Mucosa of gallbladder (tissue), 1 donor: ENCODE measurements at places on chromosomes 2 and 18. TPM values are rescaled to one million over a fixed set of nuclear protein-coding genes. Genes with fewer than 3 reads are reported as not detected.
A peak's percentile ranks its signal among the peaks of the same experiment; 100 is the strongest.

GRCh38 chr2:43224571-43225092 is 1.8 kb downstream of the ZFP36L2 start:
- DNase-seq, result no peak

DNA sequence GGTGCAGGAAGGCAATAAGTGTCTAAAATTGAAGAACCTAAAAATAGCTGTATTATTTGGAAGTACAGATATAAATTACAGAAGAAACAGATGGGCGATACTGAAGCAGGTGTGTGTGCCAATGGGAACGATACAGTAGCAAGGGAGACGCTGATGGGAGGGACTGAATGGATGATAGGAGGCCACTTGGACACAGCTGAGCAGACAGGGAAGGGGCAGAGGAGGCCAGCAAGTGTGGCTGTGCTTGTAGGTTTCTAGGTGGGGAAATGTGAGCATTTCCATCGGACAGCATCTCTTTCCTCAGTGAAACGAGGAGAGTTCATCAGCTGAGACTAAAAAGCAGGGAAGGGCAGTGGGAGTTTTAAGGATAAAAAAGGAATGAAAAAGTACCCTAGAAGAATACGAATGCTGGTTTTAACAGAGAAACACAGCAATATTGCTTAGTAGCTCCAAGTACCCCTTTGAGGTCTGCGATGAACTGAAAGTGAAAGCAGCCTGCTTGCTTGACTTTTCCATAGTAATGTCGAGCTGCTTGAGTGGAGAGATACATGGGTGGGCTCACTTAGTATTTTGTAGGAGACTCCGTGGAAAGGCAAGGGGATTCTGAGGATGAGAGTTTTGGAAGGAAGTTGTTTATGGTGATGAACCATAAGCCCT is 91.7 kb upstream of the EPC2 start:
- DNase-seq, result no peak

DNA sequence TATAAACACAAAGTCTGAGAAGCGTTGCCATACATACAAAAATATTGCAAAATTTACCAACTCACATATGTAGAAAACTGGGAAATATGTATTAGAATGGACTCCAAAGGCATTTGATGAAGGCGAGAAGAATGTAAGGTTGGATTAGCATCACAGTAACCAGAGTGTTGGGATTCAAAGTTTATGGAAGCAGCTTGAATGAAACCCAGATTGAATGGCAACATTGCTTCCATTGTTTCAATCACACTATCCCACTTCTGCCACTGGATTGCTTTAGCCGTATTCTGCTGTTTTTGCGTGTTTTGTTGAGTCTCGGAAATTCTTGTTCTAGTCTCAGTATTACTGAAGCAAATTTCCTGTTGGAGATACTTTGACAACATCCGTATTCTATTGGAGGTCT is 609.0 kb upstream of the LRATD1 start:
- DNase-seq, result no peak

Gene TXNDC2
- total RNA-seq, result not detected

DNA sequence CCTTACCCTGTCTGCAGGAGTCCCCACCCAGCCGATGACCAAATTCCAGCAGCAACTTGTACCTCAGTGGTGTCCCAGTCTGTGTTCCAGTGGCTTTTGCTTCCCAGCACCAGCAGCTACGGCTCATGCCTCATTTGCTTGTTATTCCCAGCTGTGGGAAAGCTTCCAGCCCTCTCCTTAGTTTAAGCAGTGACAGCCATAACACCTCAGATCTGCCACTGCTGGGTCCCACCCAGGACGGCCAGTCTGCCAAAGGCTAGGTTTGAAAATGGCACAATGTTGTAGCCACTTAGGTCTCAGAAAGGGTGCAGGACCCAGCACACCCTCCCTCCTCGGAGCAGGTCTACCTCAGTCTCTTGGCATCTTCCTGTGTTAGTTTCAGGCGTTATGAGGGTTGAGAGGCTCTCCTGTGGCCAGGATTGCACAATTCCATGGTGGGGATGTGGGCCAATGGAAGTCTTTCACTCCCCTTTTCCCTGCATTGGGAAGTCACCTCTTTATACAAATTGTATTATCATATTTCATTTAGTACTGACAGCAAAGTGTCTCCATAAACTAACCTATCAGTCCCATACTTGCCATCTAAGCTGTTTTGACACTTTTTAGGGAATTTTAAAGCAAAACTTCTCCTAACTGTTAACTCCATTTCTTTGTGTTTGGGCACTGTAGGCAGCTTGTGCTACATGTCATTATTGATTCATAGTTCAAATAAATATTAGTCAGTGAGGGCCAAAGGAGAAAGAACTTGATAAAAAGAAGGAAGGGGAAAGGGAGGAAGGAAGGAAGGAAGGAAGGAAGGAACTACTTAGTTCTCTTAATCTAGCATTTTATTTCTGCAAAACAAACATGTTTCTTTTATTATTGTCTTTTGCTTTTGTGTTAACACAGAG is 62.9 kb upstream of the FAM110C start:
- DNase-seq, result no peak

GRCh38 chr18:32319084-32319483 is 129.2 kb downstream of the MEP1B start:
- no peak for DNase-seq

- DNase-seq, result peak; percentile 38
These were observed 36.6 kb downstream of the DIPK1C start for GRCh38 chr18:74420481-74420880.

Gene SLC40A1
- total RNA-seq, result 271 TPM

Gene SP9
- total RNA-seq, result not detected

DNA sequence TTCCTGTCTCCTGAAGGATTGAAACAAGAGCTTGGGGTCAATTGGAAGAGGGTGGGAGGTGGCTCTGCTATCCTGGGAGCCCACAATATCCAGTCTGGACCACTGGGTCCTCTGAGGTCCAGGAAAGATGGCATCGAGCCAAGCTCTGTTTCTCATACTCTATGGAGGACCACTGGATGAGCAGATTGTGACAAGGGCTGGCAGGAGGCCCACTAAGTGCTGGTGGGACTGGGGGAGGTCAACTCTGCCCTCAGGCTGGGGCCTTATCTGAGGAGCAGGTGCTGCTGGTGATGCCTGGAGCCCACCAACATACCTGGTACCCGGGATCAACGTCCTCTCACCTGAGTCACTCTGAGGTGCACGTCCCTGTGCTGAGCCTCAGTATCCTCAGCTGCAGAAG is 142.4 kb downstream of the NDUFA10 start:
- no peak for DNase-seq

Gene ELOA2
- not detected for total RNA-seq

DNA sequence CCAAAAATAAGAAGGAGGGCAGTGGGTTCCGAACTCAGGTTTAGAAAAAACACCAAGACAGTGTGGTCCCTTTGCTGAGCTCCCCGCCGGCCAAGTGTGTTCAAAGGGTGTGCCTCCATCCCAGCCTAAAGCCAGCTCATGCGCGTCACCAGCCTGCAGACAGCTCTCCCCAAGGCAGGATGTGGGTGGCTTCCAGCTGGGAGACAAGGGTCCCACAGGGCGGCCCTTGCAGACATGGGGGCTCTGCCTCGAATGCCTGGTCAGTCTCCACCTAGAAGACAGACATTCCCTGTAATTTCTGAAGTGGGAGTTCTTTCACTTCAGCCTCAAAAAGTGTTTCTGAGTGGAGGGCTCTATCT is 135.8 kb upstream of the GPC1 start:
- DNase-seq, result no peak

- DNase-seq, result no peak
These were observed 60.2 kb downstream of the DPP4 start for GRCh38 chr2:162013514-162014475.

DNA sequence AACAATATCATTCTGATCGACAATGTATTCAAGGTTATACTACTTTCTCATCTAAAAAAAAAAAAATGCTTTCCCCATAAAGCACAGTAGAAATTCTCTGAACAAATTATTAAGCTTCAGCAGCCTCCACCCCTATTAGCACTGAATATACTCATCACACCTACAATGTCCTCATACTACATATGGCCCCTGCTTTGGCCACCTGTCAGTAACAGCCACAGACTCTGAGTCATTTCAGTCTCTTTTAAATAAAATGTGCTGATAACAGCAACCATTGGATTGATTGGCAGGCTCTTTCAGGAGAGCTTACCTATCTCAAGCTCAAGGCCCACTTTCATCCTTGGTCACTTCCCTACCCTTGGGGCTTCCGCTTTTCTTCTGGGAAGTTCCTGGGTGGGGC is 236.7 kb downstream of the TMX3 start:
- DNase-seq, result no peak

DNA sequence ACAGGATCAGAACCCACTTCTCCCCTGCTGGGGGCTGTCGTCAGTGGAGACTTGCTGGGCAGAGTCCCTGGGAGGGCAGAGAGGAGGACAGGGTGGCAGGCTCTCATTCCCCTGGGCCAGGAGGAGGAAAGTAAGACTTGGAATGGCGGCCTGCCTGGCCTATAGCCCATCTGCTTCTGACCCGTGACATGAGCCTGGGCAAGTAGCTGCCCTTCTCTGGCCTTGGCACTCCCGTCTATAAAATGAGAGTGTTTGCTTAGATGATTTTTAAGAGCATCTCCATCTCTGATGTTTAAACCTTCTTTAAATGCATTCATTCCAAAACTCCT is 173.0 kb downstream of the DDX1 start:
- DNase-seq, result no peak

Gene SLC9A2
- 19.9 TPM for total RNA-seq

Gene LDLRAD4
- total RNA-seq, result 51.0 TPM

- no peak for DNase-seq
These were observed 76.8 kb downstream of the ALPK2 start for GRCh38 chr18:58552057-58552461.

GRCh38 chr2:207847098-207847806 is 77.5 kb upstream of the FZD5 start:
- DNase-seq, result no peak

DNA sequence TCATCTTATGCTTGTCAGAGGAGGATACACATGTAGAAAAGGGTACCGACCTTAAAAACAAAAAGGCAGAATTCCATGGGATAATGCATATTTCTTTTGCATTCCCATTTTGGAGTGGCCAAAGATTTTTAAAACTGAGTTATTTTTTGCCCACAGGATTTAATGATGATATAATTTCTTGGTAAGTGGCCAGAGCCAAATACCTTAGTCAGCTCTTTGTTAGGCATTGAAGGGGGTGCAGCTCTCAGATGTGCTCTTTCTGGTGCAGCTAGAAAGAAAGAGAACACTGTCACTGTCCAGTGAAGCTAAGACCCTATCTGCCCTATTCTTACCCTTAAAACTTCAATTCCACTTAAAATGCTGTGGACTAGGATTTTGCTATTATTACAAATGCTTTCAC is 10.8 kb downstream of the COQ10B start:
- no peak for DNase-seq

- DNase-seq, result no peak
These were observed 23.8 kb upstream of the ATOH8 start for GRCh38 chr2:85729825-85730510.

DNA sequence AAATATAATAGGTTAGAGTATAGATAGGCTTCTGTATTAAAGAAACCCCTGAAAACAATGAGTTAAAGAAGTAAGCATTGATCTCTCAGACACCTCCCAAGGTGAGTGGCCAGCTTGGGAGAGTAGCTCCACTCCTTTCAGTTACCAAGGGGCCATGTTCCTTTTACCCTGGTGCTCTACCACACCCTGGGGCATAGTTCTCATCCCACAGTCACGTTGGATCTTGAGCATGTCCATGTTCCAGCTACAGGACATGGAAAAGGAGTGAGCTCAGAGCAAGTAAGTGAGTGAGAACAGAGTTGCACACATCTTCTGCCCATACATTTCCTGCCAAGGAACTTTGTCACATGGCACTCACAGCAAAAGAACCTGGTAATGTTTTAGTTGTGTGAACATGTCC is 325.9 kb upstream of the SLC39A10 start:
- DNase-seq, result no peak

DNA sequence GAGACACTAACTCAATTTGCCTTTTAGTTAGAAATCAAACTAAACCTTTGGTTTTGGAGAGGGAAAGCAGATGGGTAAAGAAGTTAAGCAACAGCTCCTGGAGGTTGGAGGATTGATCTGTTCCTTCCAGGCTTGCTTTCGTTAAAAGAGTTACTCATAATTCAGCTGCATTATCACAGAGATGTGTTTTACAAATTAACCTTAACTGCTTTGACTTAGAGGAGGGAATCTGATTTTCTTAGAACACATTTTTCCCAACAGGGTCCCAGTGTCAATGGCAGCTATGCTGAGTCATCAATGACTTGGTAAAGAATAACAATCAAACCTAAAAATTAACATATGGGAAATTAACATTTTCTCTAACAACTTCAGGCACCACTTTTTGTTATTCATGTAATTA is 113.4 kb downstream of the COPS8 start:
- DNase-seq, result no peak

- DNase-seq, result no peak
These were observed 121.2 kb downstream of the ARHGEF4 start for GRCh38 chr2:130957915-130958314.

GRCh38 chr18:31204166-31204565 is 41.5 kb upstream of the DSC1 start:
- DNase-seq, result no peak

- no peak for DNase-seq
These were observed 13.8 kb upstream of the NCOA1 start for GRCh38 chr2:24477229-24477628.

Gene NDUFV2
- 106 TPM for total RNA-seq

Gene QPCT
- total RNA-seq, result 7.9 TPM

- DNase-seq, result peak; percentile 41
These were observed 77.6 kb downstream of the AP1S3 start for GRCh38 chr2:223759569-223760430.

Gene CFAP65
- total RNA-seq, result 0.29 TPM

- DNase-seq, result no peak
These were observed 61.0 kb downstream of the EIPR1 start for GRCh38 chr2:3316456-3317276.

GRCh38 chr2:96106991-96107707 is 9.2 kb downstream of the ADRA2B start:
- DNase-seq, result no peak

GRCh38 chr2:176508374-176508773 is 239.1 kb downstream of the MTX2 start:
- DNase-seq, result no peak

Gene SEC11C
- total RNA-seq, result 58.7 TPM

DNA sequence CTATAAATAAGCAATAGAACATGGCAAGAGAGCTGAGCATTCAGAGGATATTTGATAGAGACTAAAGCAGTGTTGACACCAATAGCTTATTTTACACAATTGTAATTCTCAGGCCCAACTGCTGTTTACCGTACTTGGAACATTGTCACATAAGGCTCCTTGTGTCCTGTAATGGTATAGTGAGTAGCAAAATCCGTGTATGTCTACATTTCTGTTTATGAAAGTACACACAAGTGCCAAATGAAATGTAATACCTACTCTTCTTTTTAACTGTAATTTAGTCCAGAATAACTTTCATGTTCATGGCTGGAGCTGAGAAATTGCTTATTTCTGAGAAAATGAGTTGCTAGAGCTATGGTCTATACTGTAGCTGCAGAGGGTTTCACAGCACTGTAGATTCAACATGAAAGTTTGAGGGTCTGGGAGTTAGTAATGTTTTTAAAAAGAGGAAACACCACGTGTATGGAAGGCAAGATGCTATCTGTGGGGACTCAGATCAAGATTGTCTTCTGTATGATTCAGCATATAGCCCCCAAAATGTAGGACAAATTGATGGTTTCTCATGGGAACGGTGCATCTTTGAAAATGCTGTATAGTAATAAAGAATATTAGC is 110.2 kb upstream of the NOSTRIN start:
- no peak for DNase-seq

Gene PRSS56
- total RNA-seq, result not detected

Gene PTPN18
- 126 TPM for total RNA-seq

- DNase-seq, result no peak
These were observed 87.6 kb downstream of the METTL8 start for GRCh38 chr2:171345971-171346722.
